ENCODE measurements at places on chromosomes 3 and 15. TPM values are rescaled to one million over a fixed set of nuclear protein-coding genes. Genes with fewer than 3 reads are reported as not detected.

DNA sequence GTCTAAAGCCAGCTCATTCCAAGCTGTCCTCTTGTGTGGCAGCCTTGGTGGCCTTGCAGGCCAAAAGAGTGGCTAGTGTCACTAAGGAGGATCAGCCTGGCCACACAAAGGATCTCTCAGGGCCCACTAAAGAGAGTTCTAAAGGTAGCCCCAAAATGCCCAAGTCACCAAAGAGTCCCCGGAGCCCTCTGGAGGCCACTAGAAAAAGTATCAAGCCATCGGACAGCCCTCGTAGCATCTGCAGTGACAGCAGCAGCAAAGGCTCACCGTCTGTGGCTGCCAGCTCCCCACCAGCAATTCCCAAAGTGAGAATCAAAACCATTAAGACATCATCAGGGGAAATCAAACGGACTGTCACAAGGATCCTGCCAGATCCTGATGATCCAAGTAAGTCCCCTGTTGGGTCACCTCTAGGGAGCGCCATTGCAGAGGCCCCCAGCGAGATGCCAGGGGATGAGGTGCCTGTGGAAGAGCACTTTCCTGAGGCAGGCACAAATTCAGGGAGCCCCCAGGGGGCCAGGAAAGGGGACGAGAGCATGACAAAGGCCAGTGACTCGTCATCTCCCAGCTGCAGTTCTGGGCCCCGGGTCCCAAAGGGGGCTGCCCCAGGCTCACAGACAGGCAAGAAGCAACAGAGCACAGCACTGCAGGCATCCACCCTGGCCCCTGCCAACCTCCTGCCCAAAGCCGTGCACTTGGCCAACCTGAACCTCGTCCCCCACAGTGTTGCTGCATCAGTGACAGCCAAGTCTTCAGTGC lies 33.5 kb upstream of the ALPK3 start:
- H3K4me1 ChIP-seq = peaks cover 69% of the 10 kb centered on the region
- peaks cover 34% of the 10 kb centered on the region for H3K36me3 ChIP-seq
- no peaks in the 10 kb centered on the region for H3K27me3 ChIP-seq
- no peak overlapping the region for H3K4me3 ChIP-seq
- H3K27ac ChIP-seq = no peak overlapping the region
- DNase-seq = no peak

DNA sequence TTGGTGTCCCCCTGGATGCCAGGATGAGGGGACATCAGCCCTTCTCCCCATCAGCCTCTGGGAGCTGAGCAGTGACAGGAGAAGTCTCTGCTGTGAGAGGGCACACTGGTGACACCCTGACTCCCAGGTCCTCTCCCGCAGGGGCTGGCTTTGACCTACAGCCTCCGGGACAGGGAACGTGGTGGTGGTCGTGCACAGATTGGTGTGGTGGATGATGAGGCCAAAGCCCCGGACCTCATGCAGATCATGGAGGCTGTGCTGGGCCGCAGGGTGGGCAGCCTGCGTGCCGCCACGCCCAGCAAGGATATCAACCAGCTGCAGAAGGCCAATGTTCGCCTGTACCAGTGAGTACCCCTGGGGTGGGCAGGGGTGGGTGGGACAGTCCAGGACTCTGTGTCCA lies 6.8 kb downstream of the VILL start:
- no peaks in the 10 kb centered on the region for H3K36me3 ChIP-seq
- no peak for DNase-seq
- H3K27ac ChIP-seq = no peak overlapping the region

The GPR27 gene
- 7.3 TPM for total RNA-seq

The IL17RE gene
- 0.58 TPM for total RNA-seq

- DNase-seq = no peak
- no peaks in the 10 kb centered on the region for H3K36me3 ChIP-seq
- H3K4me1 ChIP-seq = peaks cover 60% of the 10 kb centered on the region
- no peak overlapping the region for H3K4me3 ChIP-seq
These were observed 59.4 kb upstream of the FLNB start for GRCh38 chr3:57948781-57949242.
